Tongue (tissue), 3 donors: ENCODE measurements at places on chromosomes 7 and 10. TPM values are rescaled to one million over a fixed set of nuclear protein-coding genes. Genes with fewer than 3 reads are reported as not detected.

DNA sequence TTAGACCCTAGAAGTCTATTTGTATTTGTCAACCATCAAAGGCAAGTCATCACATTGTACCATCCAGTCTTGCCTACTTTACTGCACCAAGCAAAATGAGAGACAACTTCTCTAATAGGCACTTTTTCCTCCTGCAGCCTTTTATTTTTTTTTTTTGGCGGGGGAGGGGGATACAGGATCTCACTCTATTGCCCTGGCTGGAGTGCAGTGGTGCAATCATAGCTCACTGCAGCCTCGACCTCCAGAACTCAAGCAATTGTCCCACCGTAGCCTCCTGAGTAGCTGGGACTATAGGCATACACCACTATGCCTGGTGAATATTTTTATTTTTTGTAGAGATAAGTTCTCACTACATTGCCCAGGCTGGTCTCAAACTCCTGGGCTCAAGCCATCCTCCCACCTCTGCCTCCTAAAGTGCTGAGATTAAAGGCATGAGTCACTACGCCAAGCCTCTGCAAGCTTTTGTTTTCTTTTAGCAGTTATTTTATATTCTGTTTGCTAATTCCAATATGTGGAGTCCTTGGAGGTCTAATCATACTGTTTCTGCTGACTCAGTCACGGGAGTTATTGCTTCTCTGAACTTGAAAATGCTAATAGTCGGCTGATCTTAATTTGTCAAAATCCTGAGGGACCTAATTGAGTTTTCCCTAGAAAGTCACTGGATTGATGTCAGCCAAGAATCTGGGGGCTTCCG lies 14.2 kb downstream of the KPNA7 start:
- DNase-seq: no peak

Gene IQCE
- 6.4 TPM for total RNA-seq

DNA sequence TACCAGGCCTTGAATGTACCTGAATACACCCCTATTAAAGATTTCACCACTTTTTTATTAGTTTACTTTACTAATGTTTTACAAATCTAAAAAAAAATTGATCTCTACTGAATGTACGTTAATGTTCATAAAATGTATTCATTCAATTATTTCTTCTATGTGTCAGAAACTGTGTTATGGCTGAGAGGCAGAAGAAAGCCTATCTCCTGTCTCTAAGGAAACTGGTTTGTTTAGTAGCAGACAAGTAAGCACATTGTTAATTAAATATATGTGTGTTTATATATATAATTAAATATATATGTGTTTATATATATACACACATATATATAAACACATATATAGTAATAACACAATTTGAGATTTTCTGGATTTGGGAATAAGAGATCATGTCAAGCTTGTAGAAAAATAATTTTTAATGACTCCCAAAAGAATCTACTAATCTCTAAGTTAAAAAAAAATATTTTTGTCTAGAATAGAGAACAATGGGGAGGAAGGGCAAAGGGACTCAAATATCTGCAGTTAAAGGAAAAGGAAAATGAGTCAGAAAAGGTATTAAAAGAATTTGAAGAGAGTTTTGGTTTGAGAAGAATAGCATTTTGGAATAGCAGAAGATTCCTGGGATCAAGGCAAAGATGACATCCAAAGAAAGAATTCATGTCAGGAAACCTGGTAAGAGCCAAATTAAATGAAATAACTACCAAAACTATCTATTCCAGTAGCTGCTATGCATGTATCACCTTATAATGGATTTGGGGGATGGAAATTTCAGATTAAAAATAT lies 92.1 kb downstream of the CH25H start:
- no peak for DNase-seq

GRCh38 chr7:51012569-51013217 lies 230.0 kb upstream of the GRB10 start:
- DNase-seq: no peak

DNA sequence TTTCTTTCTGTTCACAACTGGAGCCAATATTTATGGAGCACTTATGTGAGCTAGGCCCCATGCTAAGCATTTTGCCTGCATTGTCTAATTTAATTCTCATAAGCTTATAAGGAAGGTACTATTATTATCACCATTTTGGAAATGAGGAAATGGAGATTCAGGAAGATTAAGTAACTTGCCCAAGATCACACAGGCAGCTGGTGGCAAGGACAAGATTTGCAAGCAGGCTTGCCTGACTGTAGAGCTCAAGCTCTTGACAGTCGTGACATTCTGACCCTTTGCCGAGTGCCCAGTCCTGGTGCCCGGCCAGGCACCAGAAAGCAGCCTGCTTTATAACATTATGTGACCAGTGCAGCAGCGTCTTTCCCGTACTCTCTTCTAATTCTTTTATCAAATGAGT lies 38.2 kb downstream of the WNT2 start:
- no peak for DNase-seq

DNA sequence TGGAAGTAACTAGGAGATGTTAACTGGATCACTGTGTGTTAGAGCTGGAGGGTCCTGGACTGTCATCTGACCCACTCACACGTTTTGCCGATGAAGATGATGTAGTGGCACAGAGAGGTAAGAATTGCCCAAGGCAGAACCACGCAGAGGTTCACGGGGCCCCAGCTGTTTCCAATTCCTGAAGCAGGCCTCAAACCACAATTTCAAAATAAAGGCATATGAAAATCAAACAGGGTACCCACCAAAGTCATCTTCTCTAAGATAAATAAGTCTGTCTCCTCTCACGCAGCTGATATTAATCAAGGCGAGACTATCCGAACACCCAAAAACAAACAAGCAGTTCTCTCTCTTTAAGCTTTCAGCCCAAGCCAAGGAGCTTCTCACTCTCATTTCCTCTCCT lies 113.3 kb upstream of the JCAD start:
- DNase-seq: no peak
